ENCODE measurements at places on chromosomes 2 and 18.
A peak's percentile ranks its signal among the peaks of the same experiment; 100 is the strongest.

- DNase-seq = no peak
Observed at GRCh38 chr2:218036371-218036770, 32.7 kb upstream of the RUFY4 start.

- DNase-seq = no peak
Observed at GRCh38 chr2:15789381-15790062, 150.8 kb upstream of the MYCN start.

DNA sequence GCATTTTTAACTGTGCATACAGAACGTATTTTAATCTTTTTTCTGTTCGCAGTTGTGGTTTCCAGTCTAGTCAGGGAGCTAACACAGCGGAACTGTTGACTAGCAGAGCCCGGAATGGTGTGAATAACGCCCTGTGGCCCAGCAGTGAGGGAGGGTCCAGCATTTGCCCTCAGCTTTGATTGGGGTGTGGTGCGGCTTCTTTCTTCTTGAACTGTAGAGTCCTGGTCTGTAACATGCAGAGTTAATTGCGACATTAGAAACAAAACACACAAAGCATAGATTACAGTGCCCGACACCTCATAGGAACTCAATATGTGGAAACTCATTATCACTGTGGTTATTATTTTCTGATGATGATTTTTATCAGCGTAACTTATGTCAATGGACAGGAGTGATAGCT is 253.6 kb downstream of the SOX11 start:
- DNase-seq = no peak

GRCh38 chr18:21456428-21457178 is 143.9 kb downstream of the ESCO1 start:
- no peak for DNase-seq

DNA sequence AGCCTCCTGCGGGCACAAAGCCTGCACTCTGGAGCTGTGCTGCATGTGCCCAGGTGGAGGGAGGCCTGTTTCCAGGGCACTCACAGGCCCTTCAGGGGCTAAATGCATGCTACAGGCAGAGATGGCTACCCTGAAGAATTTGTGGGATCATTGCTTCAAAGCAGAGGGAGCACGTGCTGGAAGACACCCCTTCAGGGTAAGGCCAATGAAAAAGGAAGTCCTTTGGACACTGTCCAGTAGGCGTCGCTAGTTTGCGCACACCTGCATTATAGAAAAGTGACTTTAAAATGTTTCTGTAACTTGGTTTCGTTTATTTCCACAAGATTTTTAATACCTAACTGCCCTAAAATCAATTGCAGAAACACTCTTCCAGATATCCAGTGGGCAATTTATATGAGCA is 325.3 kb downstream of the ZNF516 start:
- DNase-seq = no peak

DNA sequence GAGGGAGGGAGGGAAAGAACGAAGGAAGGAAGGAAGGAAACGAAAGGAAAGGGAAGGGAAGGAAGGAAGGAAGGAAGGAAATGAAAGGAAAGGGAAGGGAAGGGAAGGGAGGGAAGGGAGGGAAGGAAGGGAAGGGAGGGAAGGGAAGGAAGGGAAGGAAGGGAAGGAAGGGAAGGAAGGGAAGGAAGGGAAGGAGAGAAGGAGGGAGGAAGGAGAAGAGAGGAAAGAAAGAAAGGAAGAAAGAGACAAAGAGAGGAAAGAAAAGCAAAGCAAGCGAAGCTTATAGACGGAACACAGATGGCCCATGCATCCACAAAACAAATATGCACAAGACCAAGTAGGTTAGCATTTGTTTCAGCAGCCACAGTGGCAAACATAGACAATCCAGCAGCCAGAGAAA is 20.4 kb upstream of the GALNT3 start:
- DNase-seq = no peak

GRCh38 chr2:240329778-240330177 is 105.7 kb upstream of the GPC1 start:
- no peak for DNase-seq

DNA sequence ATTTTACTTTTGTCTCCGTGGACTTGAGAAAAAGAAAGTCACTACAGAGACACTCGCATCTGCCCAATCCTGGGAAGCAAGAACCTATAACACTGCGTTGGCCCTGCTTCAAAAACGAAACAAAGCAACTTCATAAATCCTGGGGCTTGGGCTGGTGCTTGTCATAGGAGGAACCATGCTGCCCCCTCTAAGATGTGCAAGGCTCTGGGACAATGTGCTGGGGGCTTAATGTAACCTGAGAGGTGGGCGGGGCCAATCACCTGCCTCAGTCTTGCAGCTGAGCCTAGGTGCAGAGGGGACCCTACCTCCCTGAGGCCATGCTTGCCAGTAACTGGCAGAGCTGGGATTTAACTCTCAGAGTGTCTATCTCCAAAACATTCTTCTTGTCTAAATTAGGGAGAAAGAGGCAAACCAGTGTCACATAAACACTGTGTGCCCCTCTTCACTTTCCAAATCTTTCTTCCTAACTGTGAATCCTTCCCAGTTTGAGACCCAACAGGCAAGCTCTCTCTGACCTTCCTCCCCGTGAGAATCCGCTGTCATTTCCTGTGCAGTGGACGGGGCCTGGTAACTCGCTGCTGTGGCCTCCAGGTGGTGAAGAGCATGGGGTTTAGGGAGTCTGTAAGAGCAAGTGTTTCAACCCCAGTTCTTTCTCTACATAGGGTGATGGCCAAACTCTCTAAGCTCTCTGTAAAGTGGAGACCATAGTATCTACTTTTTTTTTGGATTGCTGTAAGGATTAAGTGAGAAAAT is 115.1 kb downstream of the ACKR3 start:
- DNase-seq = no peak

- no peak for DNase-seq
Observed at GRCh38 chr2:239896075-239896474, 129.1 kb downstream of the NDUFA10 start.

- no peak for DNase-seq
Observed at GRCh38 chr2:235921508-235922191, 246.5 kb downstream of the GBX2 start.

GRCh38 chr18:61334951-61335683 is 1.9 kb downstream of the CDH20 start:
- DNase-seq = no peak

DNA sequence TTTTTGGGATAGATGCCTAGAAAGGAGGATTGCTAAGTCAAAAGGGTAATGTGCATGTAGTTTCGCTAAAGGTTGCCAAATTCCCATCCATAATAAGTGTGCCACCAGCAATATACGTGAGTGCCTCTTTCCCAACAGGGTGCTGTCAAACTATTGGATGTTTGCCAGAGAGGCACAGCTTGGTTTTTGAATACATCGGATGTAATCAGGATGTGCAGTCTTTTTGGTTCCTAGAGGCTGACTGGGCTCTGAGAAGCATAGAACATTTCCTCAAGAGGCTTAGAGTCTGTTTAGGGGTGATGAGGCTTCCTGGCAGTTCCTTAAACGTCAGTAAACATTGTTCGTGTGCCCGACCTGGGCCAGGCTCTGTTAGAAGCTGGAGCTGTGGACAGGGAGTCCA is 28.0 kb downstream of the AGAP1 start:
- no peak for DNase-seq

GRCh38 chr2:27071990-27072830 is 756 bp upstream of the OST4 start:
- peak; percentile 65 for DNase-seq

DNA sequence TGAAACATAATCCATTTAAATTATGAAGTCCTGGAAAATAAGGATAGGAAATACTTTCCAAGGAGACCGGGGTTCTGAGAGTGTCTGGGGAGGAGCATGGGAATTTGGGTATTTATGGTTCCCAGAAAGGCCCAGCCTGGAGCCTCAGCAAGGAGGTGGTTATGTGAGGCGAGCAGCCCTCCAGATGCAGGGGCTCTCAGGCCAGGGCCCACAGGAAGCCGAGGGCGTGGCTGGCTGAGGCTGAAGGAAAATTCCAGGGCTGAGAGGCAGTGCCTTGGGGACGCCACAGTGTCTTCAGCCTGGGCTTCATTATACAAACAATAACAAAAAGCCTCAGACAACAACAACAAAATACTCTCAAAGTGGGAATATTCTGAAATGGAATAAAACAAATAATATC is 86.9 kb upstream of the SERPINE2 start:
- no peak for DNase-seq

DNA sequence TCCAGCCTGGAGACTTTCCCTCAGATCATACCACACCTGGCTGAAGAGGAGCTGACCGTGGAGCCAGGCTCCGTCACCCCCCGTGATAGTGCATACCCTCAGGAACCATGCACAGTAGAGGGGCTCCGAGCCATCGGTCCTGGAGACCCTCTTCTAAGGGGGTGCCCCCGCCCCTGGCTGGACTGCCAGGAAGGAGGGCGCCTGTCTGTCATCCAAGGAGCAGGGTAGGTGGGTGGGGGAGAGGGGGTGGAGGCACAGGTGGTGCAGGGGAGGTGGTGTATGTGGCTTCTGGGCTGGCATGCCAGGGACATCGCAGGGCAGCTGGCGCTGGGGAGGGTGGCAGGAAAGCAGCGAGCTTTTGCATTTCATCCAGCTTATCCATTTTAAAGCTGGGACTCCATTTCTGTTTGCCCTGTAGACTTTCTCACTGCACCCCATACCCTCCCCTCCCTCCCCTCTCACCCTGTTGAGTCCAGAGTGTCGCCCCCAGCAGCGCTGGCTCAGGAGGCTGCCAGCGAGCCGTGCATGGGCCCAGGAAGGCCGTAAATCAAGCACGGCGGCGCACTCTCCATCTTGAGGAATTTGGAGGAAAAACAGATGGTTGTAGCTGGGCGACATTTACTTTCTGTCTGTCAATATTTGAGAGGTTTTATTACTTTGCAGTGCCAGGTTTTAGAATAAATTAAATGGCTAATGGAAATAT is 56.2 kb upstream of the HS6ST1 start:
- no peak for DNase-seq

DNA sequence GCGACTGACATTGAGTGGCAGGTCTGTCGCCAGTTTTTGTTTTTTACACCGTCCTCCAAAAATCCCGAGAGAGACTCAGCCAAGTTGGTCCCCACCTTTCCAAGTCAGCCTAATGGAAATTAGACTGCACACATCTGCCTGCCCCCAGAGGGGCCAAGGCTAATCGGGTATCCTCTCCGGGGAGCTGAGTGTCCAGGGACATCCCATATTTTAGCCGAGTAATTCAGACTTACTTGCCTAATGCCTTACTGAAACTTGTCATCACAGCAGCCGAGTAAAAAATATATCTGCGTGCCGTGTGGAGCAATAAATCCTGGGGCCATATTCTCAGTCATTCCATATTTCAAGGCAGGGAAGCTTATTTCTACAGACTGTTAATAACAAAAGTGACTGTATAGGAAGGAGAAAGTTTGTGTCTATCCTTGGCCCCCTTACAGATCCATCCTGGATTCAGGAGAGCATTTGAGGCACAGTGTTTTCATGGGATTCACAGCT is 38.9 kb upstream of the NRP2 start:
- no peak for DNase-seq

DNA sequence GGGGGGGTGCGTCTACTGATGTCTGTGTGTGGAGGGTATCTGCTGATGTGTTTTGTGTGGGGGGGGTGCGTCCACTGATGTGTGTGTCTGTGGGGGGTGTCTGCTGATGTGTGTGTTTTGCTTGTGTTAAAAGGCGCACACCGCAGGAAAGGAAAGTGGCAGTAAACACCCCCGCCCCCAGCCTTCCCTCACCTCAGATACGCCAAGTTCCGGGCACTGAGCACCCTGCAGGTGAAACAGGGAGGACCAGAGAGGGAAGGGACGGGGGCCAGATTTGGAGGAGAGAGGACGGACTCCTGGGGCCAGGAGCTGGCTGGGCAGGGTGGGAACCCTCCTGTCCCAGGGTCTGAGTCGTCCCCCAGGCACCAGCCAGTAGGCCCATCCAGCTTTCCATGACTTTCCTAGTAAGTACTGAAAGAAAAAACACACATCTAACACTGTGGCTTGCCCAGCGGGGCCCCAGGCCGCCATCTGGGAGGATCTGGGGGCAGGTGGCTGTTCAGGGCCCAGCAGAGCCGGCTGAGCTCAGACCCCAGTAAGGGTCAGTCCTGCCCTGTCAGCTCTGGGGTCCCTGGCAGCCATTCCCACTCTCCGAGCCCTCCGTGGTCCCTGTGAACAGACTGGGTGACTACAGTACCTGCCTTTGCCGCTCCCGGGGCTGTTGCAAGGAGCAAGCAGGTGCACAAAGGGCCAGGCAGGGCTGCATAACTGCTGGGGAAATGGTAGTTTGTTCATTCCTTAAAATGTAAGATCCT is 126.9 kb downstream of the NFATC1 start:
- DNase-seq = peak; percentile 86

Data from activated CD4-positive, alpha-beta T cell treated with anti-CD3 and anti-CD28 coated beads for 36 hours (primary cell).